ENCODE measurements at places on chromosomes 1 and 21.

GRCh38 chr1:39088658-39089057 is 62.5 kb downstream of the NDUFS5 start:
- DNase-seq: no peak

- no peak for DNase-seq
These were observed 192.8 kb downstream of the LTN1 start for GRCh38 chr21:28799926-28800325.

DNA sequence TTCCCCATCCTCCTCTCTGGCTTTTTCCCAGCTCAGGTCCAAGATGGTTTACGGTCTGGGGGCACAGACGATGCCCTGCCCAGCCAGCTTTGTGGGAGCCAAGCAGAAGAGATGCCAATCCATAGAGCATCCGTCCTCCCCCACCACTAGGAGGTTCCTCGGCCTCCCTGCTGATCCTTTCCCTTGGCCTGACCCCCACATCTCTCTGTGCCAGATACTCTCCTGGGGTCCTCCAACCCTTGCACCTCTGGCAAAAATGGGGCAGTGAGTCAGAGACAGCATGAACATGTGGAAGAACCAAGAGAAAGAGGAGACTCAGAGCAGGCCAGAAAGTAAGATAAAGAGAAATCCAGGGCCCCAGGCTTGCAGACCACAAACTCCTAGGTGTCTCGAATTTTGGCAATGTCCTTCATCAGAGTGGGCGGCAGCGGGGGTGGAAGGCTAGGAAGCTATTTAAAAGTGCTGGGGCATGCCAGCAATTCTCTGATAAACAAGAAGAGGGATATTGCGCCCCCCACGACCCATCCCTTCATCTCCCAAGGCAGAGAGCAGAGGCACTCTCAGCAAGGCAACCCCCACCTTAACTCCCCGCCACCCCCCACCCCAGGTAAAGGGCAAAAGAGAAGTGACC is 11.4 kb downstream of the BLACAT1 start:
- DNase-seq: no peak

DNA sequence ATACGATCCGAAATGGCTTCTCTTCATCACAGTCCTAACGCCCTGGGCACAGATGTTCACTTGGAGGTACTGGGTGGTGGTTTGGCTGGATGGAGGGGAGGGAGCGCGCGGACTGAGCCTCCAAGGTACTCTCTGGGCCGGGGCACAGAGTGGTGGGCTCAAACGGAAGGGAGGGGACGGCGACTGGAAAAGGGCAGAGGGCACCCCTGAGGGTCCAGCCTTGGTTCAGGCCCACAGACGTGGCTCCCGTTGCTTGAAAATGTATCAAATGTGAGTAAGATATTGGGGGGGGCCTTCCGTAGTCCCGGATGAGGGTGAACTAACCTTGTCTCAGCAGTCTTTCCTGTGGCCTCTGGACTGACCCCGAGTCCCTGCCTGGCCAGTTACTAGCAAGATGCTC is 463 bp downstream of the IL12RB2 start:
- DNase-seq: no peak

- DNase-seq: no peak
These were observed 2.9 kb downstream of the CR1L start for GRCh38 chr1:207647671-207648333.

GRCh38 chr1:11831945-11832725 is 15.4 kb downstream of the NPPA start:
- DNase-seq: no peak

- DNase-seq: no peak
These were observed 54.7 kb upstream of the SSBP3 start for GRCh38 chr1:54460861-54461387.

- peak; percentile 7 for DNase-seq
These were observed 61.2 kb downstream of the GBP6 start for GRCh38 chr1:89425056-89425455.

DNA sequence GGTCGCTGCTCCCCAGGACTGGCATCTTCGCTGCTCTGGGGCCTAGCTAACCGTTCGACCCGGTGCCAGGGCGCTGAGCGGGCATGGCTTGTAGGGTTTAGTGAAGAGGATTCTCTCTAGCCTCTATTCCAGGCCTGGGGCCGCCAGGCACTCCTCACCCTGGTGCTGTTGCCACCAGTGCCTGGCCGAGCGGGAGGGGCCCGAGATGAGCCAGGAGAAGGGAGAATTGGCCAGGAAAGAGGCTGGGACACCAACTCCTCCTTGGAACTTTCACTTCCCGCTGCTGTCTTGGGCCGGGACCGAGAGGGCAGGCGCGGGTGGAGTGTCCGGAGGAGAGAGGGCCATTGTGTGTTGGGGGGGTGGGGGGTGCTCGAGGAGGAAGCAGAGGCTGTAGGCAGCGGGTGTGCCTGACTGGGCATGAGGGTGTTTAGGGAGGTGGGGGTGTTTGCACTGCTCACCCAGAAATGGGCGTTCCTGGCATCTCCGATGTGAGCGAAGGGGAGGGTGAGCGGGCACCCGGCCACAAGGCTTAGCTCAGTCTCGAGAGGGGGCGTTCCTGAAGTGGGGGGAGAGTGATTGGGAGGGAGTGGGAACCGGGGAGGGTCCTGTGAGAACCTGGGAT is 772 bp downstream of the ADAM15 start:
- no peak for DNase-seq

DNA sequence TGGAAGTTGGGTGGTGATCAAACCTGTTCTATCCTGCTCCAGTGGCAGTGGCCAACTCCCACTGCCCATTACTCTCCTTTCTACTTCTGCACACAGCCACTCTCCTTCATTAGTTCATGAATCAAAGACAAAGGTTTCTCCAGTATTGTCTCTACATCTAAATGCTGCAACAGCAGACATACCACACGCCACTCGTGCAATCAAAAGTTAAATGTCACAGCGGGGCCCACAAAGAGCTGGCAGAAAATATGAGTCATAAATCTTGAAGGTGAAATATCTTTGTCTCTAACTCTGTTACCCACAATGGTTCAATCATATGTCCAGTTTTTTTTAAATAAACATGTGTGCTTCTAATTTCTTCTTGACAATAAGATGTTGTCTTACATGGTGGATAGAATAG is 13.3 kb downstream of the APCS start:
- no peak for DNase-seq

DNA sequence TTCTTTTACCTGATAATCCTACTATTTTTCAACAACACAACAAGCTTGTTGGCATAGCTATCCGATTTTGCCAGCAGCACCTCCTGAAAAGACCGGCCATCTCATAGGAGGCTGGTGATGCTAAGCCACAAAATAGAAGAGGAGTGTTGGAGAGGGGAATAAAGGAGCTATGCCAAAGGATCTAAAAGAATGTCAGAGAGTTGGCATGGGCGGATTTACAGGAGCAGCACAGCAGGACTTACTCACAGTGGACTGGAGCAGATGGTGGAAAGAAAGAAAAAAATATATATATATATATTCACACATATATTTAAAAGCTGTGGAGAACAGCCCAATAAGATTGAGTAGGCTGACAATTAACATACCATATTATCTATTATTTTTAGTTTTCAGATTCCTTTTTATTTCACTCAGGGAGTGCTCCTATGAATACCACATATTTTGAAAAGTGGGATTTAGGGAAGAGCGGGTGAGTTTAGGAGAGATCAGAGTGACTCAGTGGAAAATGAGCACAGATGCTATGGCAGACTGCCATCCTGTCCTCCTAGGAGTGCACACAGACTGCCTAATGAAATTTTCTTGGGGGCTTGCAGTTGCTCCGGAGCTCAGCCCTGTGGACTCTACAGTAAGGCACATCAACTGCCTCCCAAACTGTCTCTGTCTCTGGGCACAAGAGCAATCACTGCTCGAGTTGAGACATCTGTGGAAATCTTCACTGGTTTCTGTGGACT is 394.4 kb upstream of the CHRM3 start:
- no peak for DNase-seq

DNA sequence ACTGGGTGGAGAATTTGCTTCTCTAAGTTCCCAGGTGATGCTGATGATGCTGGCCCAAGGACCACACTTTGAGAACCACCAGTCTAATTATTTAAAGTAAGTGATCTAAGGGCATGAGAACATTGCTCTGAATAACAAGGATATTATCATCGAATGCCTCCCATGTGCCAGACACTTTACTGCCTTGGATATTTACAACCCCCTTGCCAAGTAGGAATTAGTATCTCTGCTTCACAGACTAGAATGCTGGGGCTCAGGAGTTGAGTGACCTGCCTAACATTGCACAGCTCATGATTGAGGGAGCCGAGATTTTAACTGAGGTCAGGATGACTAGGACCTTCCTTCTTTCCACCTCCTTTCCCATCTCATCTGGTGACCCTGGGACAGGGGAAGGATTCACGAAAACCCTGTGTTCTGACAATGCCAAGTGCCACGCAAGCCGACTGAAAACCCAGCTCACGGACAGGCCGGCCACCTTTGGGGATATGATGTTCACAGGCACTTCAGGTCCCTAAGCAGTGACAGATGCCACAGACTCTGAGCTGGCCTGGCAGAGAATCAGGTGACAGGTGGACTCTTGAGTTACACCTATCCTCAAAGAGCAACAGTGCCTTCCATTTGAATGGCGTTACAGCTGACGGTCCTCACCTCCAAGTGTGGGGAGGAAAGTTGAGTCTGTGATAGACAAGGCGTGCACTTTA is 230.7 kb downstream of the TOMM20 start:
- DNase-seq: no peak

- DNase-seq: no peak
These were observed 60.3 kb upstream of the CCDC190 start for GRCh38 chr1:162921311-162921710.

DNA sequence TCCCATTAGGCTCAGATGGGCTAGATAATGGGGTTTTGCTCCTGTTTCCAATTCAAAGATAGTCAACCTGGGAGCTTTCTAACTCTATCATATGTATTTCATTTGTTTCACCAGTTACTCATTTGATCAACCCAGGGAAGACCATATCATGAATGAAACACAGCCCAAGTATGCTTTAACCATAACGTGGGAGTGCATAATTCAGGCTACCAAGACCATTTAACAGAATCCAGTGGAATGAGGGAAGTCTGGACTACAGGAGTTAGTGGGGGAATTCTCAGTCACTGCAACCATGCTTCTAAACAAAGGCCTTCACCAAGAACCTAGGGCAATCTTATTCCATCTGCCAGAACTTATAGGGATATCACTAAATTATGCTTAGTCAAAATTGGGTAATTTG is 15.0 kb upstream of the SLC16A1 start:
- no peak for DNase-seq

DNA sequence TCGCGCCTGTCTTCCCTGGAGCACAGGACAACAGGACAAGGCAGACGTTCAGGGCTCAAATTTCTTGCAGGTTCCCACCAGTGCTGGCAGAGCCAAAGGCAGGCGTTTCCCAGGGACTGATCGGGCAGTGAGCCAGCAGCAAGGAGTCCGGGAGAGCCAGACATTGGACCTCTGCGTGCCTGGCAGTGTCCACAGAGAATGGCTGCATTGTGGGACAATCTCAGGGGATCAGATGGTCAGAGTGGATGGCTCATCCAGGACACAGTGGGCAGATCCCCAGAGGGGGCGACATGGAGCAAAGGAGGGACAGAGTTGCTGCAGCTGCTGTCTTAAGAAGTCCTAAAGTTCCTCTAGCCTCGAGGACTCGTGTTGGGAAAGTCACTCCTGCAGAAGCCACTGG is 4.6 kb downstream of the TMEM63A start:
- DNase-seq: no peak

All from LoVo (cell line).